Naive thymus-derived CD4-positive, alpha-beta T cell (primary cell): ENCODE measurements at places on chromosomes 7 and 10. TPM values are rescaled to one million over a fixed set of nuclear protein-coding genes. Genes with fewer than 3 reads are reported as not detected.

The OR2A42 gene
- total RNA-seq, result 0.07 TPM

The ZFYVE27 gene
- total RNA-seq, result 31.0 and 32.8 TPM in 2 replicates

DNA sequence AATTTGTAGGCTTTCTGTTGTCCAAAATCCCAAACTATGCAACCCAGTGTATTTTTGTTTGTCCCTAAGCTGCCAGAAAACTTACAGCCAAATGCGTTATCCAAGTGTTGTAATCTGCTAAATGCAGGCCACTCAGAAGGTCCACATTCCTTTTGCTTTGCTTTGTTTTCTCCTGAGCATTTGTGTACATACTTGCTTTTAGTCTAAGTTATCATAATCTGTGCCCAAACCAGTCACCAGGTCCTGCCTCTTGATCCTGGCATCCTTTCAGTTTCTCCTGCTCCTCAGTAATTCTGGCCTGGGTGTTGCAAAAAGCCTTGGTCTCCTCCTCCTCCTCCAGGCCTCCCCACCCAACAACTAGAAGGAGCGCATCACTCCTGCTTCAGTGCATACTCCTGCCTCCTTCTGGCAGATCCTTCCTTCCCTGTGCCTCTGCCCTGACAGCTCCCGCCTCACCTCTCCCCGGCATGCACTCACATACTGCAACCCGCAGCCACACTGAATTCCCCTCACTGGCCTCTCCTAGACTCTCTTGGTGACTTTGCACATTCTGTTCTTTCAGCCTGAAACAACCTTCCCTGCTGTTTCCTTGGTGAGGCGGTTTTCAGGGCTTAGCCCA is 2.3 kb downstream of the DENND2A start:
- DNase-seq, result no peak

DNA sequence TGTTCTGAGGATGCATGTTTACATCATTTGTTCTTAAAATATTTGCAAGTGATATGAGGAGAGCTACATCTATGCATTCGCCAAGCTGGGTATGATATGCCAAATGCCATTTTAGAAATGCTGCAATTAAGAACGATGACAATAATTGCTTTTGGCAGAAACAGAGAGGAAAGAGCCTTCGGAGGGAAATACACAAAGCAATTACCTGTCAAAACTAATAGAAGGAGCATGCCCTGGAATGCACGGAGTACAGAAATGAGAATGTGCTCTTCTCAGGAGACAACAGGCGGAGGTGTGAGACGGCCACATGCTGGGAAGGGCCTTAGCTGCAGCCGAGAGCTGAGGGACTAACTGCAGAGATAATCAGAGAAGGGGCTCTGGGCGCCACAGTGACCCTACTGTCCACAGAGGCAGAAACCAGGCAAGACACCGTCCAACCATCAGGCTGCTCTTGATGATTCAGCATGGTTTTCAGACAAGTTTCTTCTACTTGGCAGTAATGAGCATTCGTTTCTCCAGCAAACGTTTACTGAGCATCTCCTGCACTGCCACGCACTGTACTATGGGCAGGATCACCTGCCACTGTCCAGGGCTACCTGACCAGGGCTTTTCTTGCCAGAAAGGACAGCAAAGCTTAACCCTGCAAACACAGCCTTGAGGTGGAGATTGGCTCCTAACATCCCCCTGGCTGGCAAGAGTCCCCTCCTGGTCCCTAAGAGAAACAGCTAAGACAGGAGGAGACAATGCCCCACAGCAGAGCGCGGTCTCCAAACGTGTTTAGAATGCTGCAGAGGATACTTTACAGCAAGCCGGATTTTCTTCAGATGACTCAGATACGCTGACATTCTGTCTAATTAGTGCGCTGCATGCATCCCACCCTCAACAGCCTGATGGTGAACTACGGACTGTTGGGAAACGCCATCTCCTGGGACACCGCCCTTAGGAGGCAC is 18.1 kb downstream of the VIPR2 start:
- no peak for DNase-seq

DNA sequence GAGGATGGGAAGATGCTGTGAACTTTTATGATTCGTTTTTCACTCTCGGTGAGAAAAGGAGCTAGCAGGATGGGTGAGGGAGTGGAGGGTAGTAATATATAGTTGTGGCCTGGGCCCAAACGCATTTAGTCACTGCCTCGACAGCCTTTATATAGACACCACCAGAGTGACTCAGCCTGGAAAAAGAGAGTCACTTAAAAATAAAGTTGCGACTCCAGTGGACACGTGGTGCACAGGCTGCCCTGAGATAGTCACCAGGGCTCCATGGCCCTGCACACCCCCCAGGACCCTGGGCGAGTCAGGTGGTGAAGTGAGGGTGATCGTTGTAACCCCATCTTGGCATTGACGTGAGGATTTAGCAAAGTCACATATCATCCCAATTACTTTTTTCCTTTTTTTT is 106.7 kb downstream of the CUX1 start:
- no peak for DNase-seq

- DNase-seq, result no peak
These were observed 76.7 kb downstream of the ANKRD61 start for GRCh38 chr7:6107924-6108323.

GRCh38 chr10:2296179-2296891 is 559.0 kb upstream of the ADARB2 start:
- no peak for DNase-seq

- DNase-seq, result no peak
These were observed 6.9 kb upstream of the HILPDA start for GRCh38 chr7:128448751-128449302.

DNA sequence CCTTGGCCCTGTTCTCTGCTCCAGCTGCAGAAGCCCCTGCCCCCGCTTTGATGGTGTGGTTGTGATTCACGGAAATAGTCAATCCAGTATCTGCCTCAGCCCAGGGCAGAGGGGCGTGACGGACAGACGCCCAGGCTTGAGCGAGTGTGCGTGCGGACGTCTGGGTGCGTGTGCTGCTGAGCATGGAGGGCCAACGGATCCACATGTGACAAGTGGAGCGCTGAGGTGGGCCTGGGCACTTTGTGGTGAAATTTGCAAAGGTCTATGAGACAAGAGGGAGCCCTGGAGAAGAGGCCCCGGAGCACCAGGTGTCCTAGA is 94.4 kb downstream of the WDR37 start:
- DNase-seq, result no peak
